ENCODE measurements at places on chromosomes 11 and 22.

DNA sequence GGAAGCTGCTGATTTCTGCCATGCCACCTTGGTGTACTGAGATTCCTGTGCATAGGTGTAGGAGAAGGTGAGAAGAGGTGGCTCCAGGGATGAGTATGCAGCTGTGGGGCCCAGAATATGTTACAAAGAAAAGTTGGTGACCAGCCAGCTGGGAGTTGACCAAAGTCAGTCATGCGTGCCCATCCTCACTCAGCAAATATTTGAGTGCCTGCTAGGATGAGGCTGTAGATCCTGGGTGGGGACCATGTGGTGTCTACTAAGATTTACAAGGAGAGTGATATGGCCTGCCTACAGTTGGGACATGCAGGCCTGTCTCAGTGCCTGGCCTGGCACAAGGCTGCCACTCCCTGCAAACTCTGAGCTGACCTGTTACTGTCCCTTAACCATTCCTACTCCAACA lies 19.4 kb downstream of the RNF185 start:
- DNase-seq, result no peak

- no peak for DNase-seq
These were observed 15.6 kb upstream of the C11orf24 start for GRCh38 chr11:68287419-68287818.

DNA sequence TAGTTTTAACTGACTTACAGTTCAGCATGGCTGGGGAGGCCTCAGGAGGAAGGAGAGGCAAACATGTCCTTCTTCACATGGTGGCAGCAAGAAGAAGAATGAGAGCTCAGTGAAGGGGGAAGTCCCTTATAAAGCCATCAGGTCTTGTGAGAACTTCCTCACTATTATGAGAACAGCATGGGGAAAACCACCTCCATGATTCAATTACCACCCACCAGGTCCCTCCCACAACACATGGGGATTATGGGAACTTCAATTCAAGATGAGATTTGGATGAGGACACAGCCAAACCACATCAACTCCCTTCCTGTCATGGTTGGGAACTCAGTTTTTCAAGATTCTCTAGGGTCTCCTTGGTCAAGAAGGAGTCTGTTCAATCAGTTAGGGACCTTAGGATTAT lies 432.9 kb upstream of the CNTN5 start:
- no peak for DNase-seq

- no peak for DNase-seq
These were observed 21.8 kb upstream of the ATXN10 start for GRCh38 chr22:45649809-45650208.

DNA sequence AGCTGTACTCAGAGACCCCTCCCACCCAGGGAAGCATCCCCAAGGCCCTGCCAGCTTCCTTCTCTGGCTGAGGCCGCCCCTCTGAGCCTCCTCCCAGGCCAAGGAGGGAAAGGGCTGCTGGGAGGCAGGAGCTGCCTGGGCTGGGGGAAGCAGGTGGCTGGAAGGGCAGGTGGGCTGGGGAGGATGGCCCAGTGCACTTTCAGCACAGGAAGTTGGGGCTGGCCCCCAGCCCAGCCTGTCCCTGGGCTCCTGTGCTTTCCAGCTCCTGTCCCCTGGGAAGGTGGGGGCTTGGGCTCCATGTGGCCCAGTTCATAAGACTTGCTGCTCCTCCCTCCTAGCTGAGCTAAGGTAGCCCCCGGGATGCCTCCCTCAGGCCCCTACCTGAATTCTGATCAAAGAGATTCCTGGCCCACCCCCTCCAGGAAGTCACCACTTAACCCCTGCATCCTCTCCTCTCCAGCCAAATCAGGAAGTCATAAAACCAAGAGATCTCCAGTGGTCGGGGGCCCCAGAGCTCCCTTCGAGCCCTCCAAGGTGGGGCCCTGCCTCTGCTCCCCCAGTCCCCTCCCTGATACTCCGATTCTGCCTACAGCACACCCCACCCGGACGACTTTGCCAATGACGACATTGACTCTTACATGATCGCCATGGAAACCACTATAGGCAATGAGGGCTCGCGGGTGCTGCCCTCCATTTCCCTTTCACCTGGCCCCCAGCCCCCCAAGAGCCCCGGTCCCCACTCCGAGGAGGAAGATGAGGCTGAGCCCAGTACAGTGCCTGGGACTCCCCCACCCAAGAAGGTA lies 4.9 kb downstream of the PPP1CA start:
- DNase-seq, result peak; percentile 9

DNA sequence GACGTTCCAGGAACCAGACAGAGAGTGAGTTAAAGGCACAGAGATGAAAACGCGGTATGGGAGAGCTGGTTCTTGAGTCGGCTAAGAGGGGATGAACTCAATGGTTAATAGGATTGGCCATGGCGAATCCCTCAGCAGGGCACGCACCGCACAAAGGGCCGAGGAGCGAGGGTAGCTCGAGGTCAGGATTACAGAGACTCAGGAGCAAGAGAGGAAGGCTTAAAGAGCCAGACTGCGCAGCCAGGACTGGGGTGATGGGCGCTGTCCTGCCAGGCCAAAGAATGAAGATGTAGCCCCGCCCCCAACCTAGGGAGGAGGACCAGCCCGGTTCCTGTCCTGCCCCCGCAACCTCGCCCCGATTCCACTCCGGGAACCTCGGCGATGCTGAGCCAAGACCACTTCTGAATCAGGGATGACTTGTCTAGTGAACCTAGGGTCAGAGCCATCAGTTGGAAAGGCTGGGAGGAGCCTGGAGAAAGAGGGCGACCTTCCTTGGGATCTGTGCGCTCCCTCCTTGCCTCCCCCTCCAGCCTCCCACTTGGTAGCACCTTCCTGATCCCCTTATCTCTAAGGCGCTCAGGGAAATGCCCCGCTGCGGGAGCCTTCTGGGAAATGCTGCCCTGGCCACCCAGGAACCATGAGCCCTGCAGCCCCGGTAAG lies at the start of gene PLEKHB1:
TSS of gene PLEKHB1 (plus strand) at position 610 of the 660 bp plus-strand sequence. CDS start at position 638, 28 bp downstream.
- no peak for DNase-seq

- DNase-seq, result no peak
These were observed 514.2 kb downstream of the NTM start for GRCh38 chr11:131884461-131885073.

DNA sequence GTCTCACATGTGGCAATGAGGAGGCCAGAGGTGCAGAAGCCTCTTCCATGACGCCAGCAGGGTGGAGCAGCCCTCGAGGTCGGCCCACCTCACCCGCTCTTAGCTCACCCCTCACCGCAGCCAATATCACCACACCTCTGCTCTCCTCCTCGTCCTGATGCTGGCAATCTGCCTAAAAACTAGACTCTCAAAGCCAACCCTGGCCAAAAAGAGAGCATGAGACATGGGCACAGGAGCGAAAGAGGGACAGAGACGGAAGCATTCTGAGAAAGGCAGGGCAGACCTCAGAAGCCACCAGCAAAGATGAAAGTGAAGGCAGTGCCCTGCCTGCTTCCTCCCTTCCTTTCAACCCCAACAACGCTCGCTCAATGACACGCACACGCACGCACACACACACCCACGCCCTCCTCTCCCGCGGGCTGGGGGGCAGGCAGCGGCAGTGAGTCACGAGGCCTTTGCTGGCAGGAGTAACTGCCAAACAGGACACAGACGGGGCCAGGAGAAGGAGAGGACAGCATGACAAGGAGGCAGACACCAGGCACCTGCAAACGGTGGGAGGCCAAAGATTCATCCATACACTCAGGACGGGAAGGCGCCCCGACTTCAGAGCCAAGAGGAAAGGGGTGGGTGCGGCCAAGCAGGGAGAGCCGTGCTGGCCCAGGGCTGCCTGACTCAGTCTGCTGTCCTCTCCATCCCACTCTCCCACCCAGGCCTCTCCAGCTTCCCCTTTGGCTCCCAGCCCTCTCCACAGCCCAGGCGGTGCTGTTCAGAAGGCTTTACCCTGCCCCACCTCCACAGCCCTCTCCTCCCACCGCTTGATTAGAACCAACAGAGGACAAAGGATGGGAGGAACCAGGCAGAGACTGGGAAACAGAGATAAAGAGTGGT lies 11.4 kb downstream of the IGSF9B start:
- no peak for DNase-seq

DNA sequence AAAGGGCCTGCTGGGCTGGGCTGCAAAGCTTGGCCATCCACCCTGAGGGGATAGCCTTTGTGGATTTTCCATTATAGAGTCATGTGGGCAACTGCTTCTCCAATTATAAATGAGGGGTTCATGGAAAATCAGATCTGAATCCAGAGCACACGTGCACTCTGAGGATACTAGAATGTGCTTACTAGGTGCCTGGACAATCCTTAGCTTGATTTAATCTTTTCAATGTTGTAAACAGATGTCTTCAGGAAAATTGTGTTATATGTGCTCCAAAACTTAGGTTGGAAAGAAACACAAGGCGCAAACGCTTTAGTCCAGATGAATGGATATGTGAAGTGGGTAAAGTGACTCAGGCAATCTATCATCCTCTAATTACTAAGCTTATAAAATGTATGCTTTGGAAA lies 92.0 kb downstream of the SLC17A6 start:
- DNase-seq, result no peak

GRCh38 chr22:46967445-46968358 lies 205.3 kb downstream of the TBC1D22A start:
- DNase-seq, result no peak

DNA sequence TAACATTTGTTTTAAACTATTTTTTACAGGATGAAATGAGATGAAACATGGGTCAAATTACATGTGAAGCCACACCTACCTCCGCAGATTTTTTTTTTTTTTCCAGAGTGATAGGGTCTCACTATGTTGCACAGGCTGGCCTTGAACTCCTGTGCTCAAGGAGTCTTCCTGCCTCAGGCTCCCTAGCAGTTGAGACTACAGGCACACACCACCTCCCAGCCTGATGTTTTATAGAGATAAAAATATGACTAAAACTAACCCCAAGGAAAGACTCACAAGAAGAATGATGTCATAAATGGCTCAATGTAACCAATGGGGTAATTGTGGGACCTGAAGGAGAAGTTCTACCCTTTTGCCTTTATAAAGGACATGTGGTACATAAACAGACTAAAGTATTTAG lies 52.3 kb upstream of the SOX6 start:
- no peak for DNase-seq

DNA sequence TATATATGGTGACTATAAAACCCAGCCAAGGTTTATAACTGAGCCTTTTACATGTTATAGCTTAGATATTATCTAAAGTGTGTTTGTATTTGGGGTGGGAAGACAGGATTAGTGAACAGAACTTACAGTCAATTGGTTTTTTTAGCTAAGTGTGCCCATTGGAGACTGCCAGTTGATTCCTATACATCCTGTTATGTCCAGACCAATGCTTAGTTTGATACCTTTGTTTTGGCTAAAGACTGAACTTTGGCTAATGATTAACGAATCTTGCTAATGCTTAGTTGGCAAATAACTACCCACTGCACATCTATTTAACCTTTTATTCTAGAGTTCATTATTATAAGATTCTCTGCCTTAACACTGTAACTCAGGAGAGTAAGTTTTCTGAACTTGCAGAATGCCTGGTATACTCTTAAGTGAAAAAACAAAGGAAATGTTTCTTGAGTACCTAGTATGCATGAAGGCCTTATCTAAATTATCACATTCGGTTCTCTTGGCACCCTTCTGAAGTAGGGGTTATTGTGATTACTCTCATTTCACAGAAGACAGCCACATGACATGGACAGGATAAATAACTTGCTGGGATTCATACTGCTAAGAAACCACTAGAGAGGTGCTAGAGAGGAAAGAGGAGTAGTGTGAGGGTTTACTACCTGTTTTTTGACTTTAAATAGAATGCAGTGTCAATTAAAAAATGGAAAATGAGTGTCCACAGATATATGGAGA lies 54.0 kb downstream of the KREMEN1 start:
- DNase-seq, result no peak

All from OCI-LY7 (cell line).